Camera-type eye (tissue), 1 donor: ENCODE measurements at places on chromosomes 11 and 22. TPM values are rescaled to one million over a fixed set of nuclear protein-coding genes. Genes with fewer than 3 reads are reported as not detected.

The LSP1 gene
- total RNA-seq: 29.1 TPM

The NAALADL1 gene
- total RNA-seq: 22.0 TPM

The OR8H1 gene
- not detected for total RNA-seq

The NCF4 gene
- 5.1 TPM for total RNA-seq

The IGF2 gene
- 458 TPM for total RNA-seq

The GALR3 gene
- total RNA-seq: not detected

The CCDC73 gene
- not detected for total RNA-seq

The SYT7 gene
- 27.4 TPM for total RNA-seq

The B3GAT1 gene
- 19.8 TPM for total RNA-seq

The TMPRSS4 gene
- 7.7 TPM for total RNA-seq

The CRACR2B gene
- 9.5 TPM for total RNA-seq

The GPR83 gene
- total RNA-seq: 1.3 TPM

The MS4A3 gene
- 2.3 TPM for total RNA-seq

The C22orf15 gene
- total RNA-seq: 0.88 TPM

The EFCAB6 gene
- total RNA-seq: 15.9 TPM

The TUT1 gene
- total RNA-seq: 13.4 TPM

The LRRC74B gene
- total RNA-seq: not detected

The KDM4D gene
- total RNA-seq: 2.3 TPM

The TRIM49 gene
- total RNA-seq: not detected

The PLEKHB1 gene
- total RNA-seq: 91.2 TPM

The MAPK11 gene
- 7.6 TPM for total RNA-seq

The ANKRD13D gene
- total RNA-seq: 46.7 TPM

The TRIM22 gene
- 36.4 TPM for total RNA-seq

The DCDC1 gene
- 34.7 TPM for total RNA-seq

The PSMA1 gene
- total RNA-seq: 96.6 TPM

The C11orf65 gene
- total RNA-seq: 4.2 TPM

The RAB1B gene
- 63.8 TPM for total RNA-seq

The PTPRJ gene
- total RNA-seq: 24.4 TPM

The OR2D3 gene
- total RNA-seq: not detected

The OMP gene
- total RNA-seq: not detected

The CD3E gene
- total RNA-seq: 0.55 TPM

The TSGA10IP gene
- total RNA-seq: not detected

The PTPN5 gene
- total RNA-seq: 3.8 TPM

The GGTLC3 gene
- not detected for total RNA-seq

The C22orf31 gene
- total RNA-seq: 0.82 TPM

The LMNTD2 gene
- total RNA-seq: 0.33 TPM

The CARNS1 gene
- total RNA-seq: 5.1 TPM

The MALAT1 gene
- total RNA-seq: 30,401 TPM

The FLRT1 gene
- total RNA-seq: 14.0 TPM

The POU2F3 gene
- 0.27 TPM for total RNA-seq

The HBB gene
- total RNA-seq: 165 TPM

The NF2 gene
- total RNA-seq: 40.9 TPM

The SLN gene
- 136 TPM for total RNA-seq

The EPS8L2 gene
- total RNA-seq: 14.1 TPM

The PATE4 gene
- not detected for total RNA-seq

The SLC22A12 gene
- not detected for total RNA-seq
